BE2C (cell line): ENCODE measurements at places on chromosomes 5 and 9.

DNA sequence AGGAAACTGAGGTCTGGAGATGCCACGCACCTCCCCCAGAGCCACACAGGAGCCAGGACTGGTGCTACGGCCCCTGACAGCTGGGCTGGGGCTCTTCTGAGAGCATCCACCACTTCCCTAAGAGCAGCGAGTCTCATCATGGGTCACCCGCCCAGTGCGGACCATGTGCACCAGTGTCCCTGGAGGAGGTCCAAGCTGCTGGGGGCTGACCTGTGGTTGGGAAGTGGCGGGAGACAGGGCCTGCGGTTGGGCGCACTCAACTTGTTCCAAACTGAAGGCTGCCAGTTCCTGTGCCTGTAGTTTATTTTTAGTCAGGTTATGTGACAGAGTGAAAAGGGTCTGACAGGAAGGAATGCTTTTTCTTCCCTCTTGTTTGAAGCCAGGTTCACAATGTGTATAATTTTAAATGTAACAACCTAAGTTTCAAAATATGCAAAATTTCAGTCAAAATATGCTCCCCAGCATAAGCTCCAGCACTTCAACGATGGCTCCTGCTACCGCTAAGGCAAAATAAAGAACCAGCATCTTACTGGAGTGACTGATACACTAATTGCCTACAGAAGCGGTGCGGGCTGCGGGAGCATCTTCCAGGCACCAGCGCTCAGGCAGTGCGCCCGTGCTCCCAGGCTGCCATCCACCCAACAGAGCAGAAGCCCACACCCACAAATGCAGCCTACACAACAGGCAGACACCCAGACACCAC, 14.8 kb downstream of the BARHL1 start:
- DNase-seq, result no peak

GRCh38 chr5:168696611-168697010, 117.4 kb upstream of the PANK3 start:
- DNase-seq, result no peak

DNA sequence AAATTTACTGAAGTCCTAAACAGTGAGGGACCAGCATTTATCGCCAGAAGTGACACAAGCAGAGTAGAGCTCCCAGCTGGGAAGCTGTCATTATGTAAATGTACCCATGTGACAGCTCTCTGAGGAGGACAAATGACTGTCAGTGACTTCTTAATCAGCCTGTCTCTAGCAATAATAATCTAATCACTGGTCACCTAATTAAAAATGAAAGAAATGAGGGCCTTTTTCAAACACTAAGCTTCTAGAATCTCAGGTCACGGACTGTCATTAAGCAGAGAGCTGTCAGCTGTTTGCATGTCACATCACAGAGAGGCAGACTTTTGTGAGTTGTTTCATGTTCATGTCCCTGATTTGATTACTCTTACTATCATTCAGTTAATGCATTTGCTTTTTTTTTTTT, 77.9 kb upstream of the FBXL17 start:
- no peak for DNase-seq

DNA sequence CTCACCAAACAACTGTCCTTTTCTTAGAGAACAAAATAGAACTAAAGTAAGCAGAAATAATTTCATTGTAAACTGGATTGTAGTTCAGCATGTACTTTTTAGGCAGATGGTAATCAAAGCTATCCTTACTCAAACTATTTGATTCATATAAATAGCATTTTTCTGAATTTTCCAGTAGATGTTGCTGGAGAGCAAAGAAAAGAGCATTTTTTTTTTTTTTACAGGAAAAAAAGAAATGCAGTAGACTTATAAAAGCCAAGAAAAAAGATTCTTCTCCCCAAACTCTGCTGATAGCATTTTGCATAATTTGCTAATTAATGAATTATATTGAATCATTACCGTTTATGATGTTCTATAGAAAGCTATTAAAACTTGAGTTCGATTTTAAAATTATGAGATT, 715.3 kb upstream of the WWC1 start:
- DNase-seq, result no peak

GRCh38 chr9:125632321-125633115, 74.5 kb downstream of the MAPKAP1 start:
- no peak for DNase-seq
